ENCODE measurements at places on chromosomes 5 and 9. TPM values are rescaled to one million over a fixed set of nuclear protein-coding genes. Genes with fewer than 3 reads are reported as not detected.

- no peak for DNase-seq
- no peak overlapping the region for H3K27ac ChIP-seq
- H3K27me3 ChIP-seq: peaks cover 2% of the 10 kb centered on the region
- H3K4me1 ChIP-seq: no peaks in the 10 kb centered on the region
- no peak overlapping the region for H3K4me3 ChIP-seq
- no peaks in the 10 kb centered on the region for H3K36me3 ChIP-seq
These were observed 239.0 kb downstream of the PBX3 start for GRCh38 chr9:125985998-125986655.

GRCh38 chr5:157186309-157187045 is 5.8 kb downstream of the ITK start:
- H3K27me3 ChIP-seq: no peaks in the 10 kb centered on the region
- peaks cover 54% of the 10 kb centered on the region for H3K4me1 ChIP-seq
- H3K36me3 ChIP-seq: peaks cover 91% of the 10 kb centered on the region
- peak; percentile 44 for DNase-seq
- H3K27ac ChIP-seq: peak overlapping the region; percentile 88

DNA sequence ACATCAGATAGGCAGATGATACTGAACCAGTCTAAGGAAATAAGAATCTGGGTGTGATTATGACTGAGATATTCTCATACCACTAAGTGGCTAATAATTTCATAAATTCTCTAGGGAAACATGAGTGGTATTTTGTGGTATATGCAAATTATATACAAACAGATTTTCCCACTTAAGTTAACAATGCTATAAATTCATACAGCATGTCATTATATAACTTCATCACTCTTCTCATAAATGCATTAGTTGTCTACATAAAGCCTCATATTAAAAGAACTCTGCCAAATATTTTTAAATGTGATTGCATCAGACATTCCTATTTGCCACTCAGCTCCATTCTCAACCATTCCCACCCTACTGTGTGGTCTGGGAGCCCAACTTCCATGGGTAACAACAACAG is 226.5 kb downstream of the TLE1 start:
- no peak for DNase-seq
- H3K4me3 ChIP-seq: no peak overlapping the region
- H3K27ac ChIP-seq: no peak overlapping the region
- H3K36me3 ChIP-seq: no peaks in the 10 kb centered on the region
- no peaks in the 10 kb centered on the region for H3K27me3 ChIP-seq

- no peaks in the 10 kb centered on the region for H3K27me3 ChIP-seq
- H3K27ac ChIP-seq: no peak overlapping the region
- no peak for DNase-seq
- no peak overlapping the region for H3K4me3 ChIP-seq
These were observed 84.6 kb downstream of the NDUFAF2 start for GRCh38 chr5:61029456-61030162.

DNA sequence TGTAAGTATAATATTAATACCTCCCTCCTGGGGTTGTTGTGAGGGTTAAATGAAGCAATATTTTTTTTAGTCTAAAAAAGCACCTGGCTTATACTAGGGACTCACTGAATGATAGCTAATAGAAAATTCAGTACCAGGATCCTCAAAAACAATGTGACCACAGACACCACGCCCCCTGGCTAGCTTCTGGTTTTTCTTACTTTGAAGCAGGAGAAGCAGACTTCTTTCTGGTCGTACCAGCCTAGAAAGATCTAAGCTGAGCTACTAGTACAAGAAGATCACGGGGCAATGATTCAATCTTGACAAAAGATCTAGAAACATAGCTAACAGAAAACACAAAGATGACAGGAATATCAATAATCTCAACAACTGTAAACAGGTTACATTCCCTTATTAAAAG is 218.5 kb upstream of the SLC30A5 start:
- H3K27ac ChIP-seq: no peak overlapping the region
- no peak overlapping the region for H3K4me3 ChIP-seq
- DNase-seq: peak; percentile 34
- H3K27me3 ChIP-seq: no peaks in the 10 kb centered on the region
- H3K36me3 ChIP-seq: no peaks in the 10 kb centered on the region
- H3K4me1 ChIP-seq: peaks cover 9% of the 10 kb centered on the region

DNA sequence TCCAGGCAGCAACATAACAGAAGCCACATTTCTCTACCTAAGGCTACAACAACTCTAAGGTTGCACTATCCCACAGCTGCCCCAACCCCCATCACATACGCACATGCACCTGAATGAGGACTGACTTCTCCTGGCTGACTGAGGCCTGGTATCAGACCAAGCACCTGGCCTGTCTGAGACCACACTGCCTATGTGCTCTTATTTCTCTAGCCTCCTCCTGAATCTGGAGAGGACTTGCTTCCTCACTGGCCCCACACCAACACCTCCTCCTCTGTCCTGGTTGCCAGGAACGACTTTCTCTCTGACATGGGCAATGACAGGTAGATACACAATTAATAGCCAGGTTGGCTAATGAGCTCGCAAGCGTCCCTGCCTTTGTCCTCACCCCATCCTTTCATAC is 14.9 kb upstream of the VDAC1 start:
- H3K4me1 ChIP-seq: no peaks in the 10 kb centered on the region
- peaks cover 4% of the 10 kb centered on the region for H3K27me3 ChIP-seq
- DNase-seq: no peak
- no peak overlapping the region for H3K27ac ChIP-seq

Gene ATG10
- 11.5 TPM for total RNA-seq

Gene NPR3
- not detected for total RNA-seq

All from activated CD8-positive, alpha-beta T cell treated with anti-CD3 and anti-CD28 coated beads, Interleukin-2, amount 10 ng/mL, durations not matched to agents 7 days and 5 days (primary cell).